ENCODE measurements at places on chromosomes 11 and 22. TPM values are rescaled to one million over a fixed set of nuclear protein-coding genes. Genes with fewer than 3 reads are reported as not detected.

- DNase-seq, result no peak
These were observed 181.0 kb downstream of the CHST1 start for GRCh38 chr11:45484326-45484883.

Gene RAB3IL1
- 46.2 TPM for total RNA-seq

GRCh38 chr11:94675813-94676212, 92.3 kb upstream of the AMOTL1 start:
- no peak for DNase-seq

GRCh38 chr11:6547177-6547576, 50.1 kb downstream of the DNHD1 start:
- DNase-seq, result no peak

Gene ZFTA
- total RNA-seq, result 8.4 TPM

Gene FAM227A
- total RNA-seq, result 1.4 TPM

DNA sequence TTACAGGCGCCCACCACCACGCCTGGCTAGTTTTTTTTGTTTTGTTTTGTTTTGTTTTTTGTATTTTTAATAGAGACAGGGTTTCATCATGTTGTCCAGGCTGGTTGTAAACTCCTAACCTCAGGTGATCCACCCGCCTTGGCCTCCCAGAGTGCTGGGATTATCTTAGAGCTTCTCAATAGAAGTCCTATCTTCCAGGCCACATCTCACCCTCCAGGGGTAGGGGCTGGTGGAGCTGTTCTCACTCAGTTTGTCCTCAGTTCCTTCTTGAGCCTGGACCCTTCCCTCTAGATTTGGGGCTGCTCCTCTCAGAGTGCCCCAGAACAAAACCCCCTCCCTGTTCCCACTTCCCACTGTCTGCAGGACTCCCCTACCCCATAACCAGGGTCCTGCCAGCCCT, 31.3 kb downstream of the BCR start:
- peak; percentile 47 for DNase-seq

DNA sequence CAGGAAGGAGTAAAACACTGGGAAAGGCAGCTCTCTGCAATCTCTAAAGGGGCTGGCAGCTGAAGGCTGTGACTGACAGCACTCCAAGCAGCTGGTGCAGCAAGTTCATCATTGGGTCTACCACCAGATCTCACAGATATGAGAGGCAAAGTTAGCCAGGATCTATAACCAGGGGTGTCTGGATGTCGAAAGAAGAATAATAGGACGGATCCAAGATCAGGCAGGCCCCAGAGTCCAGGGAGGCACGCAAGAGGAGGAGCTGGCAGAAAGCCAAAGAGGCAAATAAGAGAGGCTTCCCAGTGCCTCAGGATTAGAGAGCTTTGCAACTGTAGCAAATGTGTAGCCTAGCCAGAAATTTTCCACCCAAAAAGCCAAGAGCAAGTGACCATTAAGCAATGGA, 77.1 kb downstream of the RBMXL2 start:
- DNase-seq, result no peak

Gene PRODH
- not detected for total RNA-seq

Gene PHOX2A
- total RNA-seq, result not detected

DNA sequence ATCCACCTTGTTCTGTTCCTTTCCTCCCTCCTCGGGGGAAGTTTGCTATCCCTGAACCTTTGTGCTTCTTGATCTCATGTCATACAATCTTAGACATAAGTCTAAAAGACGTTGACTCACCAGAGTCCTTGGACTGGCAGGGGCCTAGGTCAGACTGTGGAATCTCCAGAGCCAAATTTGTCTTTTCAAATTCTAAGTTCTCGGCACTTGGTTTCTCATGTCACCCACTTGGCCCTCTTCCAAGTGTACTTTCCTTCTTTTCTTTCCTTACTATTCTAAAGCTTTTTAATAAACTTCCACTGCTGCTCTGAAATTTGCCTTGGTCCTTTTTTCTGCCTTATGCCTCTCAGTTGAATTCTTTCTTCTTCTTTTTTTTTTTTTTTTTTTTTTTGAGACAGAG, 30.1 kb upstream of the SMPD1 start:
- no peak for DNase-seq

DNA sequence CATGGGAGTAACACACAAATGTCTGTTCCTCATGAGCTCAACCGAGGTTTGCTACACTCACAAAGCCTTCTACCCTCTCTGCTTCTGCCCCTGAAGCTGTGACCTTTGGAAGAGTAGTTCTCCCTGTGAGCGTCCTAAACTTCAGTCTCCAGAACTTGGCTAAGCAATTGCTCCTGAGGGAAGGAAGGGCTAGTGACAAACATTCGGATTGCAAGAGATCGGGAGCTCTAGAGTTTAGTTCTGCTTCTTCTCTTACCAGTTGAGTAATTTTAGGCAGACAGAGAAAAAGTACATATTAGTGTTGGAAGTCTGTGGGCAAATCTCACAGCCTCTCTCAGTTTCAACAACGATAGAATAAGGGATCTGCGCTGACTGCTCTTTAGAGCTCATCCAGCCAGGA, 27.3 kb upstream of the ELF5 start:
- no peak for DNase-seq

- no peak for DNase-seq
These were observed 13.6 kb upstream of the CDC42EP1 start for GRCh38 chr22:37546437-37547250.

- no peak for DNase-seq
These were observed 60.0 kb downstream of the MYEOV start for GRCh38 chr11:69353696-69354544.

DNA sequence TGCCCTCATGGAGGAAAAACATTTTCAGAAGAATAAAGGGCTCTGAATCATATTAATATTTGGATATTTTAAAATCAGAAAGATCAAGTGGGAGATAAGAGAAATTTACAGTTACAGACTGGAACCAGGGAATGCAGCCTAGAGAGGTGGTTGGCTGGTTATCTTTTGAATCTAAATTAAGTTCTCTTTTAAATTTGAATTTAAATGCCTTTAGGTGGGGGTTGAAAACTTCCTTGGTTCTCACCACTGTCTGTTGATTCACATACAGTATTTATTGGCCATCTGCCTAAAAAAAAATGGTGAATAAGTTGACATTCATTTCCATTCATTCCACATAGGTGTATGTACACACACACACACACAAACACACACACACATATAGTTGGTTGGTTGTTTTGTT, 35.7 kb upstream of the PTPRJ start:
- DNase-seq, result no peak

- DNase-seq, result no peak
These were observed 93.7 kb downstream of the PLEKHA7 start for GRCh38 chr11:16920559-16920958.

DNA sequence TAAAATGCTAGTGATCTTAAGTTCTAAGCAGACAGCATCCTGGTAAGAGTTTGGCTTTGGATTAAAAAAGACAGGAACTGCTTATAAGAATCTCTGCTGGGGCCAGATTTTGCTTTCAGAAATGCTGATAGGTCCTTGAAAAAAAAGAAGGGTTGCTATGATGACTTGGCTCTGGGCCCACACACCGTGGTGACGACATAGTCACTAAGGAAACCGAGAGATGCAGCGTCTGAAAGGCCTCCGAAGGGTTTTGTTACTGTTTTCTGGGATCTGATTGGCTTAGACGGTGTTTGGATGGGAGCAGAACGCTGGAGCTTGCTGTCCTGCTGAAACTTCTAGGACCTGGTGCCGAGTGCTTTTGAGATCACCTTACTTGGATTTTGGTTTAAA, 8.4 kb downstream of the FAM118A start:
- DNase-seq, result peak; percentile 60

DNA sequence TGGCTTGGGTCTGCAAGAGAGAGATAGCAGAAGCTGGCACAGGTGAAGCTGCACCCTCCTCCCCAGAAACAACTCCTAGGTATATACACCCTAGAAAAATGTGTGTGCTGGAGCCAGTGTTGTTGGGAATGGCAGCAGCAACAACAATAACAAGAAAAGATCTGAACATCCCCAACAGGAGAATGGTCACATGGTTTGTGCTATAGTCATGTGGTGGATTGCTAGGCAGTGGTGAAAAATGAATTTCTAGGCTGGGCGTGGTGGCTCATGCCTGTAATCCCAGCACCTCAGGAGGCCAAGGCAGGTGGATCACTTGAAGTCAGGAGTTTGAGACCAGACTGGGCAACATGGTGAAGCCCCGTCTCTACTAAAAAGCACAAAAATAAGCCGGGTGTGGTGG, 31.0 kb upstream of the FGF19 start:
- no peak for DNase-seq

Gene PLEKHB1
- 0.62 TPM for total RNA-seq

DNA sequence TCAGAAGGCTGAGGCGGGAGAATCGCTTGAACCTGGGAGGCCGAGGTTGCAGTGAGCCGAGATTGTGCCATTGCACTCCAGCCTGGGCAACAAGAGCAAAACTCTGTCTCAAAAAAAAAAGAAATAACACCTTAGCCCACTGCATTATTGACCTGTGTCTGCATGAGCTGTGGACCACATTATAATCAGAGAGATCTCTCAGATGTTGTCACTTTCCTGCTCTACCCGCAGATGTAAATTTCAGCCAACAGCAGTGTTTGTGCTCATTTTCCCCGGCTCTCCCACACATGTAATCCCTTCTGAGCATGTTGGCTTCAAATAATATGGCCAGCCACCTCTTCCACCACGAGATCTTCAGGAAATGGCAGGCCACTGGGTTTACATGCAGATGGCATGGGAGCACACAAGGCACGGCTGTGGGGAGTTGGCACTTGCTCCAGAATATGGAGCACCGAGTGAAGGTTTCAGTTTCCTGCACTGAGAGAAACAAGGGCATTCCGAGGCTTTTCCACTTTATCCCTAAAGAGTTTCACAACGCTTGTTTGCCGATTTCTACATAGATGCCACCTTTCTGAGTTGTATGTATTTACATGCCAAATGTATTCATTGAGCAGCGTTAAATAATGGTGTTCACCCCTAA, 19.7 kb downstream of the CDPF1 start:
- no peak for DNase-seq

DNA sequence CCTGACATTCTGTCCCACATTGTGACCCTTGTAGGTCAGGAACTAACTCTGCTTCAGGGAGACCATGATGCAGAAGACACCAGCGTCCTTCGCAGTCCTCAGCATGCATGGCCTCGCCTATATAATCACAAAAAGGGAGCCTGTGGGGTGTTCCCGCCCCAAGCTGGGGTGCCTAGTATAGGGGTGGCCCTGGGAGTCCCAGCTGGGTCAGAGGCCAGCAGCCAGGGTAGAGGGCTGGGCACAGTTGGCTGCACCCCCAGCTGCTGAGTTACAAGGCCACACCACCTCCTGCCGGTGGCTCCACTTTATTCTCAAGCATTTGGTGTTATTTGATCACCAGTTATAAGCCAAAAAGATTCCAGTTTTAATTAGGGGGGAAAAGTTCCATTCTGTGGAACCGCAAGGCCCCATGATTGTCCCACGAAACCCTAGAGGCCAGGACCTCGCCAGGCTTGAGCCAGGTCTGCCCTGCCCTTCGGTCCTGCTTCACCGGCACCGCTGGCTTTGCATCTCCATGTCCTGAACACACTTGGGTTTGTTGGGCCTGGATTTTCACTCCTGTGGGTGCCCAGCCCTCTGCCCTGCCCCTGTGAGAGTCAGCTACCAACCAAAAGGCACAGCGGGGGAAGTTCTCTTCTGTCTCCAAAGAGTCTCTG, 15.0 kb upstream of the GNB1L start:
- no peak for DNase-seq

Gene PCNX3
- 47.8 TPM for total RNA-seq

Gene PRG3
- total RNA-seq, result not detected

DNA sequence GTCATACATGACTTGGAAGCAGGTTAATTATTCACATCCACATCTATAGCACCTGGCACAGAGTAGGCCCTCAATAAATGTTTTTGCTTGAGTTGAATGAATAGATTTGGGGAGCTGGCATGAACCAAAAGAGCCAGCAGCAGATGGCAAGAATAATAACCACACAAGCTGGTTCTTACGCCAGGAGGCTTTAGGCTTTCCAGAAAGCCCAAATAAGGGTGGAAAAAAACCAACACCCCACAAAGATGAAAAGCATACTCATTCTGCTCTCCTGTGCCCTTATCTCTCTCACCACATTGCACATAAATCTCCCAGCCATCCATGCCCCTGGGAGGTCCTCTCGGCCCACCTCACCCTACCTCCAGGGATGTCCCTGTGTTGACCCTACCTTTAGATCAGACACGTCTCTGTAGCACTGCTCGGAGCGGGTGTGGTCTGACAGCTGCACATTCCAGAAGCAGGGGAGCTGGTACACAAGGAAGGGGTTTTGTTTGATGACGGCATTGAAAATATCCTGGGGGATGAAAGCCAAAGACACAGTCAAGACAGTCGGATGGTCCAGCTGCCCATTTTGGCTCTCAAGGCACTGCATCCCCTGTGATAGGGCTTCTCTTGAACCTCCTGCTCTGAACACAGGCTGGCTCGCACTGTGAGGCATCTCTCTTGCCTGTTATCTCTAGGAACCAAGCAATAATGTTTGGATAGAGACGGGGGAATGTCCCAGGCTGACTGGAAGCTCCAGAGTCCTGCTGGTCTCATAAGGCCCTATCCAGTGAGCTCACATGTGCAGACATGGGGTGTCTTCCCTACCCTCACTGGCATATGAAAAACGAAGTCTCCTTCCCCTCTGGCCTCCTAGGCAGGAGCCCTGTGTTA, 323.6 kb upstream of the SYN3 start:
- DNase-seq, result no peak

GRCh38 chr11:71286701-71287643, 34.6 kb upstream of the SHANK2 start:
- no peak for DNase-seq
